Stimulated activated CD8-positive, alpha-beta memory T cell treated with anti-CD3 and anti-CD28 coated beads, Interleukin-12 subunit alpha, Interleukin-12 subunit beta, amount 100 ng/mL, for 4 hours (primary cell): ENCODE measurements at places on chromosomes 1 and 21.

DNA sequence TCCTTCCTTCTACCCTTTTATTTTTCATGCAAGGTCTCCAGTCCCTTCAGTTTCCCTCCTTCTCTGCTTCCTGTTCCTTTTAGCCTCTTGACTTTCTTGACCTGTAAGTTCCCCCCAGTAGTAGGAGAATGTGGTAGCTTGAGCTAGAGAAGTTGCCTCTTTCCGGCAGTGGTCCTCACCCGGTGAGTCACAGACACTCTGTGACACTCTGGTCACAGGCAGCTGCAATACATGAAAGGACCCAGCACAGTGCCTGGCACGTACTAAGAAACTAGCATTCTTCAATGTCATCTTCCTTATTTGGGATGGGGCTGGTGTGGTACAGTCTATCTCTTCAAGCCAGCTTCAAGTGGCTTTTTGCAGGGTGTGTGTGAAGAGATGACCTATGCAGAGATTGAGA, 16.0 kb downstream of the PFKFB2 start:
- DNase-seq = no peak

GRCh38 chr1:68269637-68270430, 37.5 kb upstream of the WLS start:
- DNase-seq = no peak

GRCh38 chr1:3156936-3157335, 87.9 kb downstream of the PRDM16 start:
- no peak for DNase-seq

- DNase-seq = no peak
Measured at GRCh38 chr1:25472471-25472870, 41.8 kb downstream of the MACO1 start.

- DNase-seq = no peak
Measured at GRCh38 chr1:33384040-33384812, 46.7 kb downstream of the PHC2 start.
